ENCODE measurements at places on chromosomes 3 and 15. TPM values are rescaled to one million over a fixed set of nuclear protein-coding genes. Genes with fewer than 3 reads are reported as not detected.

DNA sequence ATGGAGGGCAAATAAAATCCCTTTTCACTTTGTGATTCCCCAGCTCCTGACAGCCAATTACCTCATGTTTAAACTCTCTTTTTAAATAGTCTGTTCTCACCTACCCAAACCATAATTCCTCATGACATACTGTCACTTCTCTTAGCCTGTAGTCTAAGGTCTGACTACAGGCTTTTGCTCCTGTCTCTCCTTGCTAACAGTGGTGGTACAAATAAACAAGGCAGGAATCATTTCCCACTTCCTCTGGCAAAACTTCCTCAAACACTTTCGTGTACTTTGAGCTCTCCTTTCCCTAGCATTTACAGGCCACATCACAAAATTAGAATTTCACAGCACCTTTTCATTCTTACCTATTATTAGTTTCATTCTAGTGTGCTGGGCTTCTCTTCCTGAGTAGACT is 51.8 kb downstream of the ATP8B4 start:
- DNase-seq: no peak

GRCh38 chr3:129481766-129482332 is 41.8 kb downstream of the IFT122 start:
- peak; percentile 36 for DNase-seq

DNA sequence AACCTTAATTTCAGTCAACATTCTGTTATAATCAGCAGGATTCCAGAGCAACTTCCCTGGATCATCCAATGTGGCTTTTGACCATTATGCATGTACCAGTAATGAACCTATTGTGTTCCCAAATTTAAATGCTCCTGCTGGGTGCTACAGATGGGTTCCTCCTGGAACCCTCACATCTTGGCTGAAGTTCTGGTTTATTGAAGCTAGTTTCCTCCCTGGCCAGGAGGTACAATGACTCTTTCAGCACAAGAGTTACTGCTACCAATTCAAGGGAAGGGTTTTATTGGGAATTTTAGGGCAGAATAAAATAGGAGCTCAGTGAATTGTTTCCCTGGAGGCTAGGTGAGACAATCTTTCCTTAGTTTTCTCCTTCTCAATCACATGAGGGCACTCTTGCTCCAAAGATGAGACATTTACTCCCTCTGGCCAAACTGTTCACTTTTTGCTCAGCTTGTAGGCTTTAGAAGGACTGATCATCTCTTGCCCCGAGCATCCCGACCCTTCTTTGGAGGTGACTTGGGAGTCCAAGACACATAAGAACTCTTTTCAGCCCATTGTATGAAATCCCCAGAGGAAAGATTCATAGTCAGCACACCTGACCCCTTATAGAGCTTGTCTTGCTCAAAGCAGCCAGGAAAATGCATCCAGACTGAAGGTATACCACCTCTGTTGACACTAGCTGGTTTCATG is 8.8 kb upstream of the NPHP3 start:
- no peak for DNase-seq

GRCh38 chr3:113516115-113516505 is 1.2 kb upstream of the SPICE1 start:
- no peak for DNase-seq

DNA sequence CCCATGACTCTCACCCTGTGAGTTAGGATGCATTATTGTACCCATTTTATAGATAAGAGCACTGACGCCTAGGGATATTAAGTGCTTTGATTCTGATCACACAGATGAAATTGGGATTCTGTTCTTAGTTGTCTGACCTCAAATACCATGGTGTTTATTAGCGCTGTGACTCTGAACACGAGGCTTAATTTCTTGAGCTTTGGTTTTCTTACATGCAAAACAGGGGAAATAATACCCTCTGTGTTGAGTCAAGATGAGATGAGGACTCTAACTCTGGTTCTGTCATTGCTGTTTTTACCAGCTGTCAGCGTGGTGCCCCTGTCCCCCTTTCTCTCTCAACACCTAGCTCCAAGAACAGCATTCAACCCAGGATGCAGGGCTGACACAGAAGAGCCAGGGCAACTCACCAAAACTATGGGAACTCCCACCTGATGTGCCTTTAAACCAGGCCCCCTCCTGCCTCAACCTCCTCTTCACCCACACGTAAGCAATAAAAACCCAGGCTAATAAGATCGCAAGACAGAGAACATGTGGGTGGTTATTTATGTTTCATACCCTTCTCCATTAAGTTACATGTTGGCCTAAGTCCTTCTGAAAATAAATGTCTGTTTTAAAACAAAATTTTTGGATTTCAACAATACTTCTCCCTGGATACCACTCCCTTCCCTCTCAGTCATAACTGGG is 100.1 kb upstream of the SPATA12 start:
- no peak for DNase-seq

- DNase-seq: peak; percentile 88
These were observed 1.5 kb downstream of the CCK start for GRCh38 chr3:42264399-42265058.

GRCh38 chr3:103794656-103795055 is 1359.8 kb downstream of the ZPLD1 start:
- no peak for DNase-seq

DNA sequence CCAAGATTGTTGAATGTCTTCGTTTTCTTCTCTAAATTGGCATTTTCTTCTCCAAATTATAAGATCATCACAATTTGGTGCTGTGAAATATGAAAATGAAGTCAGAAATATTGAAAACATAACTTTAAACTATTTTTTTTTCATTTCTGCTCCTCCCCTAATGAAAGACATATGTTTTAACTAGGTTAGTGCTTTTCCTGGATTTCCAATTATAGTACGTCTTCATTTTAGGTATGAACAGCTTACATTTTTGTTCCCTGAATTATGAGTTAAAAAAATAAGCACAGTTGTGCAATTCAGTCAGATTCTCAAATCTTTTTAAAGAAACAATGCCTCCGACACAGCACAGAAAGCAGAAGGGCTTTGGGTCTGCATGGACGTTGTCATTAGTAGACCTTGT is 83.5 kb upstream of the CFAP20DC start:
- DNase-seq: no peak

DNA sequence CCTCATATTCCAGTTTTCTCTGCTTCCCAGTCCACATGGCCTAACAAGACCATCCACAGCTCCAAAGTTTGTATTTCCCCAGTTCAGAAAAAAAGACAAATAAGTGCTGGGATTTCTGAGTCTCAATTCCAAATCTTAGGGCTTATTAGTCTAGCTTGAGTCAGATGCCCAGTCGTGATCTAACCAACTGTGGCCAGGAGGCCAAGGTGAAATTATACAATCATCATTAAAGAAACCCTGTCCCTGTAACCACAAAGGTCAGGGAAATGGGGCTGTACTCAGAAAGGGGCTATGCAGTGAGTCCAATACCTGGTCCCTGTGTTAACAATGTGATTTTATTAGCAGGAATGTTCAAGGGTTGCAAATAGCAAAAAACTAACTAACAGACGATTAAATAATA is 40.5 kb upstream of the MITF start:
- DNase-seq: no peak

GRCh38 chr3:115102046-115102445 is 45.0 kb downstream of the ZBTB20 start:
- no peak for DNase-seq

DNA sequence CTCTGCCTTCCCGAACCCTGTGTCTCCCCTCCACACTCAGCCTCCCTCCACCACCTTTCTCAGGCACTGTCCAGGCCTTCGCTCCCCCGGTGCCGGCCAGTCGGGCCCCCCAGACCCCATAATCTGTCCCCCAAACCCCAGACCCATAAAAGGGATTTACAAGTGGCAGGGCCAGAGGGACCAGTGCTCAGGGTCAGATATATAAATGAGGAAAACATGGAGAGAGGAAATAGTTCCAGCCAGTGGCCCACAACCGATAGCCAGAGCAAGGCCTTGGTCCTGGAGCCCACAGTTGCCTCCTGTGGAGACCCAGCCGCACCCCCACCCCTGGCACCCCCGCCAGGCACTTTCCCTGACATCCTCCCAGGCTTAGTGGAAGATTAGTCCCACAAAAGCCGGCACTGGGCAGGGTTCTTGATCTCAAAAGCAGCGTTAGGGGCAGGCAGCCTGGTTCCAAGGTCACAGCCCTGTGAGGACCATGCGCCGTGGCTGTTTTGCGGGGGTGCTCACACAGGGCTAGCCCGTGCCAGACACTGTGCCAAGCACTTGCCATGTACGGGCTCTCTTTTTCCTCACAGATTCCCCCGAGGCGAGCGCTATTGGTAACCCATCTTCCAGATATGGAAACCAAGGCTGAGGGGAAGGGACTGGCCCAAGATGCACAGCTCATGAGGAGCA is 1.1 kb upstream of the PLXND1 start:
- DNase-seq: peak; percentile 80

GRCh38 chr3:126097801-126098200 is 13.9 kb upstream of the SLC41A3 start:
- DNase-seq: no peak

DNA sequence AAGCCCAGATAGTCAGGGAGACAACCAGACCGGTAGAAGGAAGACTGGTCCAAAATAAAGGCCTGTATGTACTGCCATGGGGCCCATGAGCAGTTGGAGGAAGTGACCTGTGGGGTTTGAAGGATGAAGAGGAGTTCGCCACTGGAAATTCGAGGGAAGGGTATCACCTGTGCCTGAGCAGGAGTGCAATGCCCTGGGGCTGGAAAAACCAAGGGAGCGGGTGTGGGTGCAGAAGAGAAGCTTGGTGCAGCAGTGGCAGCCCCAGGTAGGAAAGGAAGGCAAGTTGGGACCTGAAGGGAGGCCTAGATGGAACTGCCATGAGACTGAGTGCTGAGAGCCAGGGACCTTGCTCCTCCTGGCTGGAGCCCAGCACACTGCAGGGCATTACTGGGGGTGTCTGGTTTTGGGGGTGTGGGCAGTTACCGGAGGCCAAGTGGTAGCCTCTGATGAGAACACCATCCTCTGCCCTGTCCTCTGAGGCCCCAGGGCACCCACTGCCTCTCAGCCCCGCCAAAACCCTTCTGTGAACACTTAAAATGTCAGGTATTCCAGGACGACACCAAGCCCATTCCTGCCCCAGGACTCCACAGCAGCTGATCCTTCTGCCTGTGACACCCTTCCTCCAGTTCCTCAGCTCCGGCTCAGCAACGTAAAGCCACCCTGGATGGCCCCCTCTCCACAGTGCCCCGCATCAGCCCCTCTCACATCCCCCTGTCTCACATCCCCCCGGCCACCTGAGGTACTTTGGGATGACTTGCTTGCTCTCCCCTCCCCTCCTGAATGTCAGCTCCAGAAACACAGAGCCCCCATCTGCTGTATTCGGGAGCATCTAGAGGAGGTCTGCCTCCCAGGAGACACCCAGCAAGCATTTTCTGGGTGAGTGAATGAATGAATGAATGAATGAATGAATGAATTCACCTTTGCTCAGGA is 42.9 kb downstream of the WNT7A start:
- DNase-seq: no peak

The ITGA11 gene
- total RNA-seq: 1.7 TPM

The ZFAND6 gene
- 151 TPM for total RNA-seq

The AHSG gene
- not detected for total RNA-seq

The RPUSD3 gene
- 58.7 TPM for total RNA-seq

The NANOGP8 gene
- total RNA-seq: not detected

The RARRES1 gene
- total RNA-seq: 34.4 TPM

The SNX22 gene
- total RNA-seq: 18.6 TPM

The CCDC80 gene
- 2.1 TPM for total RNA-seq

The ADAMTSL3 gene
- 22.2 TPM for total RNA-seq

The CTXND1 gene
- total RNA-seq: 0.44 TPM

The DCLK3 gene
- not detected for total RNA-seq

The CYP1A2 gene
- not detected for total RNA-seq

The CLDN1 gene
- total RNA-seq: 7.3 TPM

The SLC27A2 gene
- 2.5 TPM for total RNA-seq

The C2CD4A gene
- 0.33 TPM for total RNA-seq

The SPRED1 gene
- total RNA-seq: 35.6 TPM
